ENCODE measurements at places on chromosomes 16 and 17. TPM values are rescaled to one million over a fixed set of nuclear protein-coding genes. Genes with fewer than 3 reads are reported as not detected.

PRM2 gene
- not detected for total RNA-seq

DNA sequence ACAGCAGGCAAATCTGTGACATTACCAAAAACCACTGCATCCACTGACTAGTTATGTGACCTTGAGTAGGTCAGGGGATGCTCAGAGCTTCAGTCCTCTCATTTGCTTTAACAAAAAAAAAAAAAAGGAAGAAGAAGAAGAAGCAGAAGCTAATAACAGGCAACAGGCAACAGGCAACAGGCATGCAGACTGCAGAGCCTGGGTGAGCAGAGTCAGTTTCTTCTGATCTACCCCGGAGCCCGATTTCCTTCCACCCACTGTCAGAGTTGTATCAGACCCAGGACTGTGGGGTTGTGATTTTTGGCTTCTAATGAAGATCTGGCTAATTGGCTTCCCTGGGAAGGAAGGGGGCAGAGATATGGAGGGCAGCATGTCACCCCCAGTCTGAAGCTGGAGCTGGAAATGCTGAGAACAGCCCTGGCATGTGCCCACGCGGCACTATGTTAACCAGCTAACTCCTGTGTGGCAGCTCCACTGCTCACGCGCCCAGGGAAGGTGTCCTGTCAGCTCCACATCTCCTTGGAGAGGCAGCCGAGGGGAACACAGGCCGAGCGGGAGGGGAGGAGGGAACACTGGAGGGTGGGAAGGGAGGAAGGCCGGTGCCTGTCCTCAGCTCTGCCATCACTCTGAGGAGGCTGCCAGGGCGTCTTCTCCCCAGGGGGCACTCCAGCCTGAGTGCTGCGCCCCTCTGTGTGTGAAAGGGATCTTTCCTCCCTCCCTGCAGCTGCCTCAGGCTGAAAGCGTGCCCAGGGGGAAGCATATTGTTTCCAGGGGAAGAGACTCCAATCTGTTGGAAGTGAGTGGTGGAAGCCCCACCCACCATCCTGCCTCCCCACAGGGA, 17.6 kb downstream of the SRCIN1 start:
- ATAC-seq, result no peak

MYH3 gene
- total RNA-seq, result 3.0 TPM

TBX21 gene
- 19.9 TPM for total RNA-seq

DNA sequence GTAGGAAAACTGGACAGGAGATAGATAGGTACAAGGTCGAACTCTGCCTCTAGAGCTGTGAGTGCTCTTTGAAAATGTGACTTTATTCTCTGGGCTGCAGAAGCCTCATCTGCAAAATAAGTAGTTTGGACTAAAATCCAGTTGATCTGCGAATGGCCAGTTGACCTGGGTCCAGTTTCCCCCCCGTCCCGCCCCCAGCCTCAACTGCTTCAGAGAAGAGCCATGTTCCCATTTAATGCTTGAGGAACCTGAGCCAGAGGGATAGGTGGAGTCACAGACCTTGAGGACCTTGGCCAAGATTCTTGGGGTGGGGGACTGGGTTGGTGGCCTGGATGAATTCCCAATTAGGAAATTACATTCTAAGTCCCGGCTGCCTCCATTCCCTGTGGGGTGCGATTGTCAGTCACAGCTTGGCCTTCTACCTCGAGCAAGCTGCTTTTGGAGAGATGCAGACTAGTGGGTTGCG, 14.1 kb downstream of the TBX2 start:
- no peak for ATAC-seq

GPR139 gene
- not detected for total RNA-seq

DNA sequence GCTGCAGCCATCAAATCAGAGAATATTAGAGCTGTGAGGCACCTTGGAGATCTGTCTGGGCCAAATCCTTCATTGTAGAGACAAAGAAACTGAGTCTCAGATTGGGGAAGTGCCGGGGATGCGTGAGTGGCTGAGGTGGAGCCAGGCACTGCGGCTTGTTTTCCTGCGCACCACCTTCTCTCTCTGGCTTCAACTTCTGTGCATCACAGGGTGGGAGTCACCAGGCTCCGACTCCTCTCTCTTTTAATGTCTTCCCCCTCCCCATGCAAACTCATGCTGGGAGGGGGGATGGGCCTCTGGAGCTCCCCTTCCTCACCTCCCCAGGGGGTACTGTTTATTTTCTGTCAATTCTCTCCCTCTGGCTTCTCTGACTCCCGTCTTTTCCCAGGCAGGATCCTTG, 8.7 kb upstream of the ETV4 start:
- no peak for ATAC-seq

CDT1 gene
- total RNA-seq, result 141 TPM

- ATAC-seq, result no peak
Observed at GRCh38 chr17:10984220-10984619, 146.3 kb upstream of the PIRT start.

- ATAC-seq, result no peak
Observed at GRCh38 chr17:52120465-52120864, 38.0 kb downstream of the CA10 start.

MYOCD gene
- not detected for total RNA-seq

EPX gene
- not detected for total RNA-seq

DNA sequence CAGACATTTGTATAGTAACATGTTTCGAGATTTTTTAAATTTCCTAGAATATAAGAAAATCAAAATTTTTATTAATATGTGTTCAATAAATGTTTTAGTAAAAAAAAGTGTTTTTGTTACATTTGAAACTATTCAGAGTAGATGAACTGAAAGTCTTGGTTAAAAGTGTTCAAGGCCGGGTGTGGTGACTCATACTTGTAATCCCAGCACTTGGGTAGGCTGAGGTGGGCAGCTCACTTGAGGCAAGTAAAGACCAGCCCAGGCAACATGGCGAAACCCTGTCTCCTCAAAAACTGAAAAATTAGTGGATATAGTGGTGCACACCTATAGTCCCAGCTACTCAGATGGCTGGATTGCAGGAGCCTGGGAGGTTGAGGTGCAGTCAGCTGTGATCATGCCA, 16.8 kb upstream of the PHKG2 start:
- peak; percentile 64 for ATAC-seq

- ATAC-seq, result no peak
Observed at GRCh38 chr16:87851601-87852000, 17.7 kb downstream of the SLC7A5 start.

DNA sequence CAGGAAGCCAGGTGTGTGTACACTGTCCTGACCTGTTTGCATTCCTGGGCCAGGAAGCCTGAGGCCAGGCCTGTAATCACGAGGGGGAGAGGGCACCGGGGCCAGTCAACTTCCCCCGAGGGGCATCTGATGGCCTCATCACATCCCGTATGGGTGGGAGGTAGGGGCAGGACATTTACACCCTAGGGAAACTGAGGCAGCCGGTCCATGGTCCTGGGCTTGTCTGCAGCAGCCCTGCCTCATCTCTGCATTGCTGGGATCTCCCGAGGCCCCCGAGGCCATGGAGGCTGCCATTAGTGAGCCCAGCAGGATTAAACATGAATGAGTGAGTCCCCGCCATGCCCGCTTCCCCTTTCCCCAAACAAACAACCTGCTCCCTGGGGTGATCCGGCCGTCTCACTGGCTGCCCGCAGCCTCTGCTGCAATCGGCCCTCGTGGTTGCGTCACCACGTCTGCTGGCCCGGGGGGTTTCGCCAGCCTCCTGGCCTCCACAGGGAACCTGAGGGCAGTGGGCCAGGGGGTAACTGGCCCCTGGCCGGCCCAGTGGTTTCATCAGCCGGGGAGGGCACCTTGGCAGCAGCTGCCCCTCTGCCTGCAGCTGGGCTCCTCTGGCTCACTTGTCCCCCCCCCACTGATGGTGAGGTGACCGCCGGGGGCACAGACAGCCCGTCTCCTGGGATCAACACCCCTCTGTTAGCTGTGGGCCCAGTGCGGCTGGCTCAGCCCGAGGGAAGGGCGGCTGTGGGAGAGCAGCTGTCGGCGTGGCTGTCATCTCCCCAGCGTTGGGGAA, 88.3 kb upstream of the GSE1 start:
- ATAC-seq, result no peak

- ATAC-seq, result no peak
Observed at GRCh38 chr16:70526403-70526802, 2.8 kb downstream of the SF3B3 start.

DNA sequence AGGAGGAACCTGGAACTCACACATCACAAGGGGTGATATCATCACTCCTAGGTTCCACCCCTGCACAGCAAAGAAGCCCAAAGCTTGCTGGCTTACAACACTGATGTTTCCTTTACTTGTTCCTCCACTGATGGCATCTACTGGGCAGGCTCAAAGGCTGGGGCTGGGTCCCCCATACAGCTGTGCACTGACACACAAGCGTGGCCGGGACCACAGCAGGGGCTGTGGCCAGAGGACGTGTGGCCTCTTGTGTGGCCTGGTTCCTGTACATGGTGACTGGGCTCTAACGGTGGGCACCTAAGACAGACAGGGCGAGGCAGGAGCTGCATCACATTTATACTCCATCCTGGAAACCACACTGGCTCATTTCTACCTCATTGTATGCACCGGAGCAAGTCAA, 264.4 kb upstream of the FOXF1 start:
- ATAC-seq, result no peak

APOBR gene
- total RNA-seq, result 4.3 TPM

- no peak for ATAC-seq
Observed at GRCh38 chr17:58285422-58285810, 4.7 kb upstream of the MPO start.

DNA sequence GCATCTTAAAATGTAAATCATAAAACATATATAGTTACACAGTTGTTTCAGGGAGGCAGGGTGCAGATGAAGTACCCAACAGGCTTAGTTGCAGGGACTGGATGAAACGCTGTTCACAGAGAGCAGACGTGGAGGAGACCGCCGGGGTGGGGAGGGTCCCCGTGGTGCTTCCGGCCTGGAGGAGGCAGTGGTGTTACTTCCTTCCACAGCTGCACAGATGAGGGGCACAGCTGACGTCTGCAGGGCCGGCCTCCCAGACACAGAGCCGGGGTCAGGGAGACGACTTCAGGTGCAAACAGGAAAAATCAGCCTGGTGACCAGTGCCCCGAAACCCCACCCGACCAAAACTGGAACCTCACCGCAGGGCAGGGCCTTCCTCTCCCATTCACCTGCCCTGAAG, 17.1 kb downstream of the SPIRE2 start:
- no peak for ATAC-seq

GRCh38 chr17:32878211-32878610, 1.3 kb upstream of the MYO1D start:
- ATAC-seq, result no peak

GRCh38 chr17:3666516-3666915, 1.9 kb downstream of the TAX1BP3 start:
- no peak for ATAC-seq
